ENCODE measurements at places on chromosomes 1 and 21. TPM values are rescaled to one million over a fixed set of nuclear protein-coding genes. Genes with fewer than 3 reads are reported as not detected.

DNA sequence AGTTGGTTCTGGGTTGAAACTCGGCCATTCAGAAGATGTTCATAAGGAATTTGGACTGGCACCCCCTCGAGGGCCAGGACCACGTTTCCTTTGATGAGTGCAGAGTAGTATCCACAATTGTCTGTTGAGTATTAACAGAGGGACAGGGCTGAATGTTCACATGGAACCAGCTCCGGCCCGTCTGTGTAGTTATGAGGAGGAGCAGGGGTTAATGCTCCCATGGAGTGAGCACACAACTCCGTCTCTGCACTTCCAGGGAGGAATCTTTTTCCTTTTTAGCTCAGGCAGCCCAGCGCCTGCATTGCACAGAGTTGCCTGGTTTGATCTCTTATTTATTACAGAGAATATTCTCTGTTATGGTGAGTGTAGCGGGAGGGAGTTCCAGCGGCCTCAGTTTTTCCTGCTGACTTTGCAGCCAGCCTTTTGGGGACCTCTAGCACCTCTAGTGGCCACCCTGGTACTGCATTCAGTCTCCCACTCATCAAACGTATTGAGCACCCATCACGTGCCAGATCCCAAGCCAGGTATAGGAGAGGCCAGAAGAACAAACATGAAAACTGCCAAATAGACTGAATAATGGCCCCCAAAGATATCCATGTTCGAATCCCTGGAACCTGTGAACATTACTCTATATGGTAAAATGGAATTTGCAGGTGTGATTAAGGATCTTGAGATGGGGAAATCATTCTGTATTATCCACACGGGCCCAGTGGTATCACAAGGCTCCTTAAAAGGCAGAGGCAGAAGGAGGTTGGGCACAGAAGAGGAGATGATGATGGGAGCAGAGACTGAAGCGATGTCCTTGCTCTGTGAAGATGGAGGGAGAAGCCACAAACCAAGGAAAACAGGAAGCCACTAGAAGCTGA is 167.7 kb upstream of the CSF3R start:
- DNase-seq: no peak

ARMH1 gene
- total RNA-seq: 1.7 TPM

C8B gene
- total RNA-seq: not detected

DNA sequence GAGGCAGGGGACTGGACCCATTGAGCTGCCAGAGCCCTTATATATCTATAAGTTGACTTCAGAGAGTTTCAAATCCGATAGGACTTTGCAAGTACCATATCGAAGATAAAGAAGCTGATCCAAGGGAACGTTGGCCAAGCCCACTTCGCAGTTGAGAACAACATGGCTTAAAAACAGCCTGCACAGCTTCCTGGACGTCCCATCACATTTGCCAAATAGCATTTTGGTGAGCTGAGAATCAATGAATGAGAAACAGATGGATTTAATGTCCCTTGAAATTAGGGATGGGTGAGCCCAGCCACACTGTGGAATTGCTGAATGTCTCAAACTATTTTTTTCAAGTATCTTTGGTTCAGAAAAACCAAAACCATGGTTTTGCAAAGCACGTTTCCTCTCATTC is 64.8 kb downstream of the KCNJ15 start:
- DNase-seq: no peak

ATAD3A gene
- total RNA-seq: 29.9 TPM

DNA sequence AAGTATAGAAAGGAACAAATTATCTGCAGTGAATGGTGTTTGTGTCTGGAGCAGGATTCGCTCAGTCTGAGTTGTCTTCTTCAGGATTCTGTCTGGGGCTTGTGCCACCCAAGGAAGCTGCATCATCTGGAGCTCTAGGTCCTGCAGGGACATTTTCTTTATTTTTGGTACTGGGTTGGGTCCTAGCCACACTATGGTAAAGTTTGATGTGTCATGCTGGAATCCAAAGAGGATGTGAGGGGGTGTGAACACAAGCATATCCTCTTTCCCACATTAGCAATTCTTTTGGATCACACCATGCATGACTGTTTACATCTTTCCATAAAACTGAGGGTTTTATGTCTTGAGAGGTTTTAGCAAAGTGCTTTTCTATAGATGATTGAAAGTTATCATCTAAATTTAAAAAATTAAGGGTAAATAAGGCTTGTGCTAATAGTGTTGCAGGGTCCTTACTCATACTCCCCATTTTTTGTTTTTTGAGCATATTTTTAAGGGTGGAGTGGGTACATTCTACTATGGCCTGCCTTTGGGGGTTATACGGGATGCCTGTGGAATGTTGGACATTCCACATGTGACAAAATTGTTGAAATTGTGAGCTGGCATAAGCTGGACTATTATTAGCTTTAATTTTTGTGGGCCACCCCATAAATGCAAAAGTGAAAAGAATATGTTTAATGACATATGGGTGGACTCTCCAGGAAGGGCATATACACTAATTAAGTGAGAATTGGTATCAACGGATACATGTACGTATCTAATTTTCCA is 152.0 kb upstream of the HMCN1 start:
- DNase-seq: no peak

TRIM45 gene
- 6.0 TPM for total RNA-seq
